Lung (tissue), 17 donors: ENCODE measurements at places on chromosomes 7 and 10. TPM values are rescaled to one million over a fixed set of nuclear protein-coding genes. Genes with fewer than 3 reads are reported as not detected.

Gene MYOZ1
- total RNA-seq, result 2.1 TPM

DNA sequence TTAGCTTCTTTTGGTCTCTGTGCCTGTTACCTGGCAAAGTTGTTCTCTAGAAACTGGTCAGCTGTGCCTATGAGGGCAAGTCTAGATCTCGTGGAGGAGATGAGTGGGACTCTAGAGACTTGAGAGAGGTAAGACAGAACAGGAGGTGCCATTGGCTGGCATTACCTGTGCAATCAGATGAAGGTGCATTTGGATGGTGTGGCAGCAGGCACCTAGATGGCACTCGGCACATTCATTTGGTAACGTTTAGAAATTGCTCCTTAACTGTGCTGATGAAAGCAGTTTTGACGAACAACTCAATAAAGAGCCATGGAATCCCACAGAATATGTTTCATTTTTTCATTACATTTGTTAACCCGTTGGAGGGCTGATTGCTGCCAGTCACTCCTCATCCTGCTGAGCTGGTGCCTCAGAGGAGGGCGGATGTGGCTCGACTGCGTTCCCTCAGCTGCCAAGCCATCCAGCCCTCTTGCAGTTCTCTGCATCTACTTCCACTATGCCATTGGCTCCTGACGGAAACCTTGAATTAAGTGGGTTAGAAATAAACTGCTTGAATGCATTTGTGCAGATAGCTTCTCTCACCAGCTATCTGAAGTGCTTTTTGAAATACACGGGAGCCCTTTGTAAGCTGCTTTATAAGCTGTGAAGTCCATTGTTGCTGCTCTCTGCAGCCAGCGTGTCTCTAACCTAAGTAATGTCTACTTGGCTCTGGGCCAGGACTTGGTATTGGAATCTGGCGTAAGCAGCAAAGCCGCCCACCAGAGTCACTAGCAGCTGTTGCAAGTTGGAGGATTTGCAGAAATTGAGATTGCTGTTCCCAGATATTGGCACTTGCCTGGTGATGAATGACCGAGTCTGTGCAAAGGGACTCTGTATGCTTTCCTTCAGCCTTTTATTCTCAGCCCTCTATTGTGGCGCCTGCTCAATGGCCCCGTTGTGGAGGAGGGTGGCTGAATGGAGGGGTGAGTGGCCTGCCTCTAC lies 87.4 kb downstream of the LRRC4 start:
- DNase-seq, result peak; percentile 92

Gene ARHGEF35
- 9.0 TPM for total RNA-seq

Gene RPP38
- 17.0 TPM for total RNA-seq

Gene A1CF
- 0.25 TPM for total RNA-seq

Gene NODAL
- total RNA-seq, result not detected

DNA sequence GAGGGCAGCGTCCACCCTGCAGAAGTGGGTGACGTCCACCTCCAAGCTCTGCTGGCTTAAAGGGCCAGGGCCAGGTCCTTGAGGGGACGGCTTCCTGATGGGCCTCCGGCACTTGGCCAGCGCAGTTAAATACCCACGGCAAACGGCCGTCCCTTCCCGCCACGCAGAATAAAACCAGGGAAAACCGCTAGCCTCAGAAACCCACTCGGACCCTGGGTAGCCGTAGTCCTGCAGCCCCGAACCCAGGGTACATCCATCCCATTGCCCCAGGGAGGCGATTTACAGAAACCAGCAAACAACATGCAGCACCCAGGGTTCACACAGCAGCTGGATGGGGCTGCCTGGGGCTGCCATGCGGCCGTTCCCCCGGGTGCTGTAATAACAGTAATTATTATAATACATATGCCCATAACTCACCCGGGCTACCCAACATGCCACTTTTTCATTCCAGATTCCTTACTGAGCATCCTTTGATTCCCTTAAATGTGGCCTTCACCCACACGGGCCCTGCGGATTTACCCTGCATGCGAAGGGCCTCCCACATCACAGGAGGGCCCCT lies 81.5 kb upstream of the PDGFA start:
- no peak for DNase-seq
